ENCODE measurements at places on chromosomes 11 and 22.
A peak's percentile ranks its signal among the peaks of the same experiment; 100 is the strongest.

DNA sequence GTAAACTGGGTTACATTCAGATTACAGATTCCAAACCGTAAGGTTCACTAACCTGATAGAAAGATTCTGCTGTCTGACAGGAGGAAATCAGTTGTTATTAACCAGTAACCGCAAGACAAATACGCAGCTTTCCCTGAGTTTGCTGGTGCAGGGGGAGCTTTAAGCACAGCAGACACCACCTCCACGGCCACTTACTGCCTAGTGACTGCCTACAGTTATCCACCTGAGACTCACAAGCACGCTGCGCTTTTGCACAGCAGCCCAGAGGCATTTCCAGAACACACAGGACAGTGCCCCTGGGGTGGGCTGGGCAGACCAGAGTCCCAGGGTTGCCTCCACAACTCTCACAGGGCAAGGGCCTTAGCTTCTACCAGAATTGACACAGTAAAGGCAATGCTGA lies 90.9 kb downstream of the CTTN start:
- no peak for DNase-seq

DNA sequence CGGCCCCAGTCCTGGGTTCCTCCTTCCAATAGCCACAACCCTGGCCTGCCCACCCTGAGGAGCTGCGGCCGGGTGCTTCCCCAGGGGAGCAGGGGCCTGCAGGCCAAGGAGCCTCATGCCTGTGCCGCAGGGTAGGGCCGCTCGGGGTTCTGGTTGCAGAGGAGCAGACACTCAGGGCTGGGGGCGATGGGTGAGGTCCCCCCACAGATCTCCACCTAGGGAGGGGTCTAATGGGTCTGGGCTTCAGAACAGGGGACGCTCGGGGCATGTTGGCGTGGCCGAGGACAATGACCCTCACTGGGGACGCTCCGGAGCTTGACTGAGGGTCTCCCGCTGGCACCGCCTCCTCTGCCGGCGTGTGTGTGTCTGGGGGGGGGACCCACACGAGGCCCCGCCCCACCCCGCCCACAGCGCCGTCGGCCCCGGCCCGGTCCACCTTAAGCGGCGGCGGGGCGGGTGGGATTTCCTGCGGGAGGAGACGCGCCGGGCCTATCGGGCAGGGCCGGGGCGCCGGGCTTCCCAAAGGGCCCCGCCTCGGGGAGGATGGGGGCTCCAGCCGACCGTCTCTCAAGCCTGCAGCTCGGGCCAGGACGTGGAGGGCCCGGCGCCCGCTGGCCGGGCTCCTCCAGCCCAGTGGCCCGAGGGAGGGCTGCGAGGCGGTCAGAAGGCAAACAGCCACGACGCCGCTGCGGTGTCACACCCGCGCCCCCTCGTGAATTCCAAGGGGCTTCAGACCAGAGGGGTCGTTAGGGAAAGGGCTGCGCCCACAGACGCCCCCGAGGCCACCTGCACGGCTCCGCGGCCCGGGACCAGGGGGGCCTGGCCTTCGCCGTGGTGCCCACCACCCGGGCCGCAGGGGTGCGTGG lies 640 bp upstream of the ZDHHC8 start:
- peak; percentile 76 for DNase-seq

- no peak for DNase-seq
These were observed 44.4 kb downstream of the CNTN5 start for GRCh38 chr11:99065121-99065520.

GRCh38 chr22:44254811-44255210 lies 57.9 kb downstream of the SHISAL1 start:
- DNase-seq: no peak

GRCh38 chr11:38266691-38267090 lies 1668.7 kb upstream of the RAG2 start:
- DNase-seq: no peak

- DNase-seq: no peak
These were observed 54.4 kb downstream of the SVIP start for GRCh38 chr11:22775248-22775647.

DNA sequence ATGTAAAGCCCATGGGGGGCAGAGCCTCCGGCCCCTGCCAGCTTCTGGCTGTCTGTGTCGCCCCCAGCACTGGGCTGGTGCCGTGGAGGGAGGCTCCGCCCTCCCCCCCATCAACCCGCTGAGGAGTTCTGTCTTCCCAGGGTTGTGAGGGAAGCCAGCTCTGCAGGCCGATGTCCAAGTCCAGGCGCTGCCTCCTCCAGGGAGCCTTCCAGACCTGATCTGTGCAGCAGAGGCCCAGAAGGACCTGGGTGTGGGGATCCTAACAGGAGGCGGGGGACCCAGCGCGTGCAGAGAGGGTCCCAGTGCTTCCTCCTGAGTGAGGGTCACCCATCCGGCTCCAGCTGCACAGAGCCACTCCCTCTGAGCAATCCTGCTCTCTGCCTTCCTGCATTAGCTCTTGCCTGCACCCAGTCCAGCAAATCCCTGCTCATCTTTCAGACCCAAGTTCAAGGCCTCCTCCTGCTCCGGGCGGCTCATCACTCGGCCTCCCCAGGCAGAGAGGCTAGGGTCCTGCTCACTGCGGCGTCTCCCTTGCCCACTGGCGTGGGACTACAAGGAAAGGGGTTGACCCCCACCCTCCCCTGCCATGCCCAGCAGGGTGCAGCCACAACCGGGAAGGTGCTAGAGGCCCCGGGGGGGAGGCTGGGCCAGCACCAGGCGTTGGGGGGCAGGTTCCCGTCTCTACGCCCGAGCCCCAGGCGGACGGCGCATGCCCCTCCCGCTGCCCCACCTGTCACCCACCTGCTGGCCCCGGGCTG lies 16.4 kb downstream of the PRR33 start:
- no peak for DNase-seq

GRCh38 chr11:75241906-75242644 lies 1.5 kb downstream of the TPBGL start:
- DNase-seq: no peak

DNA sequence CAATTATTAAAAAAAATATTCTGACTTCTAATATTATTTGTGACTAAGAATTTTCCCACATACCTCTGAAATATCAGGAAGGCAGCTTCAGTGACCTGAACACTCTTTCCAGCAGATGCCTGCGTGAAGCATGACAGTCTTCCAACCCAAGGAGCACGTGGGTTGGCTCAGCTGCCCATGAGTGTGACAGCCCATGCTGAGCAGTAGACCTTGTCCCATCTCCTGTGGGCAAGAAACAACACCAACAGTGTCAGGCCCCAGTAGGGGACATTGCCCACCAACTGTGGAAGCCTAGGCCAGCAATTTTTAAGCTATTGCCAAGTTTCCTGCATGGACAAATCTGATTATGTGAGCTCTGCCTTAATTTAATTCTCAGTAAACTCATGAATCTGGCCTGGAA lies 66.4 kb upstream of the OLFML1 start:
- DNase-seq: no peak

DNA sequence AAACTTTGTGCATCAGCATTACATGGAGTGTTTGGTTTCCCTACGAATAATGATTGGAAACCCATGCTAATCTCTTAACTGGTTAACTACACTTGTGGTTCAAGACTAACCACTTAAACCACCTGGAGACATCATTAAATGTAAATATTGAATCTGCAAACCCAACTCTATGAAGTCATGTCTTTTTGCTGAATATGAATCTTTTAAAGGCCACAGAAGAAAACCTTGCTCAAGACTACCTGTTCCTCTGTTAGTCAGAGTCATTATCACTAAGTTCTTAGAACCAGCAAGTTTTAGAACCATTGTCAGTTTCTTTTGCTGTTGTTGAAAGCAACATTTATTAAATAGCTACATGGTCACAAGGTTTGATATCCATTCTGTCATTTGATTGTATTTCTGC lies 70.7 kb downstream of the SIK2 start:
- DNase-seq: no peak

- no peak for DNase-seq
These were observed 563.6 kb downstream of the NTM start for GRCh38 chr11:131934006-131934405.

- peak; percentile 68 for DNase-seq
These were observed at the start of gene RASD2 for GRCh38 chr22:35540595-35541253. TSS of gene RASD2 (plus strand) at chr22:35540831. CDS start at chr22:35546810, 5,979 bp downstream.

- no peak for DNase-seq
These were observed 1280.6 kb upstream of the CNTN5 start for GRCh38 chr11:97739932-97740800.

- no peak for DNase-seq
These were observed 375.4 kb downstream of the DDX10 start for GRCh38 chr11:109040303-109040702.

DNA sequence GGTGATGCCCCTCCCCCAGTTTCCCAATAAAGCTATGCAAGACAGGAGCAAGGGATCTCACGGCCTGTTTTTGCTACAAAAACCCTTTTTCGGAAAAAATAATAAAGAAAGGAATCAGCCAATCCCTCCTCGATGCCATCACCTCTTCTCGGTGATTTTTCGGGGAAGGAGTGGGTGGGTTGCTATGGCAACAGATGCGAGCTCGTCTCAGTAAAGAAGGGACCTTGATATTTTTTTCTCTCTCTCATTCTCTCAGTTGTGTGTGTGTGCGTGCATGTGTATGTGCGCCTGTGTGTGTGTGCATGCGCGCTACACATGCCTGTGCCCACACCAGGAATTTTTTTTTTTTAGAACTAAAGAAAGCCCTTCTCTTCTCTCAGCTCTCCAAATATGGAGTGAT lies 3.8 kb upstream of the NPAS4 start:
- peak; percentile 73 for DNase-seq

- no peak for DNase-seq
These were observed 2.1 kb upstream of the ANAPC15 start for GRCh38 chr11:72114570-72114969.

DNA sequence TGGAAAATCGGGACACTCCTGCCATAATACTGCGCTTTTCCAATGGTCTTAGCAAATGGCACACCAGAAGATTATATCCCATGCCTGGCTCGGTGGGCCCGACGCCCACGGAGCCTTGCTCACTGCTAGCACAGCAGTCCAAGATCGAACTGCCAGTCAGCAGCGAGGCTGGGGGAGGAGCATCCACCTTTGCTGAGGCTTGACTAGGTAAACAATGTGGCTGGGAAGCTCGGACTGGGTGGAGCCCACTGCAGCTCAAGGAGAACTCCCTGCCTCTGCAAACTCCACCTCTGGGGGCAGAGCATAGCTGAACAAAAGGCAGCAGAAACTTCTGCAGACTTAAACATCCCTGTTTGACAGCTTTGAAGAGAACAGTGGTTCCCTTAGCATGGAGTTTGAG lies 15.6 kb downstream of the PTH start:
- no peak for DNase-seq
